Activated naive CD4-positive, alpha-beta T cell (primary cell): ENCODE measurements at places on chromosomes 5 and 9.
A peak's percentile ranks its signal among the peaks of the same experiment; 100 is the strongest.

- DNase-seq: no peak
Measured at GRCh38 chr5:9596171-9596780, 33.9 kb downstream of the TAS2R1 start.

DNA sequence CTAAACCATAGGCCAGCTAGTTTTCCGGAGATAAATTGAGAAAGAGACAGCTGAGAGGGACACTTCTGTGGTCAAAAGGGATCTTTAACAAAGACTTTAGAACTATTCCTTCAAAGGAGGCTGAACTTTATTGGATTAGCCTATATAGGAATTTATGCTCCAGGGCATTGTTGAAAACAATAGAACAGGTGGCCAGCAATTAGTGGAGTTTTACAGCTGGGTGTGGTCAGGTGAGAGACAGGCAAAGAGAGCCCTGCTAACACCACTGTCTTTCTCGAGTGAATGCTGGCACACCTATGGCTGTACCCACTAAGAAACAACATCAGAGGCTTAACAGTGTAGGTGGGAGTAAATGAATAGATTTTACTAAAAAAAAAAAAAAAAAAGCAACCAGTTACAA lies 16.7 kb upstream of the TLR4 start:
- no peak for DNase-seq

DNA sequence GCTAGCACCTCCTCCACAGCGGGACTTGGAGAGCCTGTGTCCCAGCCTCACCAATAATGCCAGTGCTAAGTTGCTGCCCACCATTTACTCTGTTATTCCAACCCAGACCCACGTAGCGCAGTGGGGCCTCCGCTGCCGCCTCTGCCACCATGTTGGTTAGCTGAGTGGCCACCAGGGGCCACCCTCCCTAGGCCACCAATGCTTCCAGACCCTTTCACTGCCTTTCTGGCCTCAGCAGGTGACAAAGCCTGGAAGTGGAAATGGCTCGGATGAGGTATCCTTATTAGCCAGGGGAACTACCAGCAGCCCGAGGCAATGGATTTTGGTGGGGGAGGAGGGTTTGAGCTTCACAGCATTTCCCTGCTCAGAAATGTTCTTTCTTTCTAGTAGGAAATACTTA lies 110.1 kb downstream of the OSTF1 start:
- DNase-seq: no peak

GRCh38 chr5:122310889-122311288 lies 1.1 kb upstream of the SNCAIP start:
- DNase-seq: no peak

- peak; percentile 38 for DNase-seq
Measured at GRCh38 chr9:133604214-133604613, 5.0 kb downstream of the FAM163B start.

GRCh38 chr9:89839449-89839848 lies 234.6 kb downstream of the GADD45G start:
- no peak for DNase-seq

GRCh38 chr5:60955239-60955638 lies 10.2 kb downstream of the NDUFAF2 start:
- DNase-seq: no peak

GRCh38 chr5:82405161-82405560 lies 127.0 kb upstream of the RPS23 start:
- DNase-seq: no peak

DNA sequence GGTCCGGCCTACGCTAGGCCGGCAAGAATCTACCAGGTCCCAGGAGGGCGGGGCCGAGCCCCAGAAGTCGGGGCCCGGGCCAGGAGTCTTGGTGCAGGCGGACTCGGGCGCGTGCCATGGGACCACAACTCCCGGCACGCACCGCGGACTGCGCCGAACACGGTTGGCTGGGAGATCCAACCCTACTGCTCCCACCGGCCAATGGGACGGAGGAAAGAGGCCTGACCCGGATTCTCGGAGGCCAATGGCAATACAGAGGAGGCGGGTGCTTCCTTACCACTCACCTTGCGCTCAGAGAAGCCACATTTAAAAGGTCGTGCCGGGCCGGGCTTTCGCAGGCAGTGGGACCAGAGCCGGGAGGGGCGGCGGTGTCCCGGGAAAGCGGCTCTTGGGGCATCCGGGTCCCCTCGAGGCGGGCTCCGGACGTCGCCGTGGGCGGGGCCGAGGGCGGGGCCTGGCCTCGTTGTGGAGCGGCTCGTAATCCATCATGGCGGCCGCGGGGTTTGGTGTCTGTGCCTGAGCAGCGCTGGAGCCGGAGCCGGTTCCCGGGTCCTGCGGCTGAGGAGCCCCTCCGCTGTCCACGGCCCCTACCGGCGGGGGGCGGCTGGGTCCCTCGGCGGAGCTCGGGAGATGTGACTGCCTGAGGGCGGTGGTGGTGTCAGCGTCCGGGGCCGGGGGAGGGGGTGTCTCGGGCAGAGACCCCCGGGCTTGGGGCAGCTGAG lies 19.1 kb downstream of the EXOSC2 start:
- DNase-seq: peak; percentile 86

DNA sequence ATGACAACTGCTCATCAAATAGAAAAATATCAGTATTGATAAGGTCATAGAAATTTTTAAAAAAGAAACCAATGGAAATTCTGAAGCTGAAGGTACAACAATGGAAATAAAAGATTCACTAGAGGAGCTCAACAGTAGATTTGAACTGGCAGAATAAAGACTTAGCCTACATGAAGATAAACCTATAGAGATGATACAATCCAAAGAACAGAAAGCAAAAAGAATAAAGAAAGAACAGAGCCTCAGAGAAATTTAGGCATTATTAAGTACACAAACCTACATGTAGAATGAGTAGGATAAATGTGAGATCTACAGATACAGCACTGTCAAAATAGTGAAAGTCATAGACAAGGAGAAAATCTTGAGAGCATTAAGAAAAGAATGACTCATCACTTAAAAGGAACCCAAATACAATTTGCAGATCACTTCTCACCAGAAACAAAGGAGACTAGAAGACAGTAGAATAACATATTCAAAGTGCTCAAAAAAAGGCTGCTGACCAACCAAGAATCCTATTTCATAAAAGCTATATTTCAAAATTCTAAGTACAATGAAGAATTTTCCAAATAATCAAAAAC lies 47.8 kb upstream of the HTR4 start:
- DNase-seq: no peak

GRCh38 chr5:136052692-136053335 lies 24.0 kb downstream of the TGFBI start:
- no peak for DNase-seq

- DNase-seq: no peak
Measured at GRCh38 chr5:129664336-129664937, 83.5 kb upstream of the MINAR2 start.

DNA sequence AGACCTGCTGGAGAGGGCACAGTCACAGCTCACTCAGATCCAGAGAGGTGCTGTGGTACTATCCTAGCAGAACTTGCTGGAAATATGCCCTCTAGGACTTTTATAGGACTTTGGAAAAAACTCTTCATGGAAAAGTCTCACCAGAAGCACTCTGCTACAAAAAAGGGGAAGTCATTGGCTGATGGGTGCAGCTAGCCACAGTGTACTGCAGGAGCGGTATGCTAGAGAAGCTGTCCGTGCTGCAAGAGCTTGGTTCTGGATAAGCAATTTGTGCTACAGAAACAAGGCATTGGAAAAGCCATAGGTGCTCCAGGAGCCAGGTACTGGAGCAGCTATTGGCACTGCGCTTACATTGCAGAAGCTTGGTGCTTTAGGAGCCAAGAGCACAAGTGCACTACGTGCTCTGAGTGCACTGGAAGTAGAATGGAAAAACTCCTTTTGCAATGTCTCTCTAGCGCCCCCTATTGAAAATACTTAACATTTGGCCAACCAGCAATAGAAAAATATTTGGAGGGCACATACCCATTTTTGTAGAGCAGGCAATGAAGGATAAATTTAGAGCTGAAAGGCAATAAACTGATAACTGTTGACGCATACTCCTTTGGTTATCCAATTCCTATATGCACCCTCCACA lies 83.4 kb downstream of the MEGF10 start:
- no peak for DNase-seq

GRCh38 chr9:21778304-21778703 lies 24.1 kb upstream of the MTAP start:
- DNase-seq: no peak

GRCh38 chr5:124859027-124859426 lies 112.6 kb upstream of the ZNF608 start:
- no peak for DNase-seq
